Pancreas (tissue), 10 donors: ENCODE measurements at places on chromosomes 16 and 17. TPM values are rescaled to one million over a fixed set of nuclear protein-coding genes. Genes with fewer than 3 reads are reported as not detected.

The SLC5A10 gene
- polyA plus RNA-seq: 0.02 TPM

The VWA3A gene
- 0.11 TPM for polyA plus RNA-seq

The LRRC37A gene
- 1.6 TPM for polyA plus RNA-seq

The CCDC92B gene
- 4.6 TPM for polyA plus RNA-seq

The FBXW10 gene
- 0.23 TPM for polyA plus RNA-seq

DNA sequence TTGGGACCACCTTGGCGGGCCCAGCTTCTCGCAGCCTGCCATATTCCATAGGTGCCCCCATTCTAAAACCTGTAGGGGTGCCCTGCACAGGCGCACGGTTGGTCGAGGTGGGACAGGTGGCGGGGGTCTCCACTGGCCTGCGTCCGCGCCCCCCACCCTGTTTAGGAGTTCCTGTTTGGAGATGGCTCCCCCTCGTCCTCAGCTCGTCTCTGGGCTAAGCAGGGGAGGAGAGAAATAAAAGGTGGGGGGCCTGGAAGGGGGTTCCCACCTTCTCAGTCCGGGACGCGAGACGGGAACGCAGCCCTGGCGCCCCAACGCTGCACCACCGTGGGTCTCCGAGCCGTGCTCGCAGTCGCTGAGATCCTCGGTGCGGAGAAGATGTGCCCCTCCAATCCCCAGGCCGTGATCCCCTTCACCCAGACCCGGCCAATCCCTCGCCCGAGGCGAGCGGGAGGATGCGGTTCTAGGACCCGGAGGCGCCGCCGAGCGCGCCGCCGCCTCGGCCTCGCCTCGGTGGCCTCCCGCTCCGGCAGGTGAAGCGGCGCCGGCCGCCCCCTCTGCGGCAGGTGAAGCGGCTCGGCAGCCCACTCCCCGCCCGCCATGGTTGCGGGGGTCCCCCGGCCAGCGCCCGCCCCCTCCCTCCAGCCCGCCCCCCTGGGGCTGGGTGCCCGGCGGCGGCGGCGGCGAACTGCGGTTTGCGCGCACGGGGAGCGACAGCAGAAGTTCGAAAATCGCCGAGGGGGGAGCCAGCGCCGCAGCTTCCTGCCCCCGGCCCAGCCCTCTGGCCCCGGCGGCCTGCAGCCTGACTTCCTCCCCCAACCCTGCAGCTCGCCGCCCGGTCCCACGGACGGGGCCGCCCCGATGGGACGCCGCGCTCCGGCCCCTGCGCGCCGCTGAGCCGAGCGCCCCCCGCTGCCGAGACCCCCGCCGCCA lies at the start of gene FMNL1:
FMNL1 (plus strand) TSS at position 805 of the 933 bp plus-strand sequence. CDS start 240 bp downstream, outside the sequence.
- DNase-seq: no peak

The CENPT gene
- polyA plus RNA-seq: 142 TPM

The MYOCD gene
- 0.14 TPM for polyA plus RNA-seq

DNA sequence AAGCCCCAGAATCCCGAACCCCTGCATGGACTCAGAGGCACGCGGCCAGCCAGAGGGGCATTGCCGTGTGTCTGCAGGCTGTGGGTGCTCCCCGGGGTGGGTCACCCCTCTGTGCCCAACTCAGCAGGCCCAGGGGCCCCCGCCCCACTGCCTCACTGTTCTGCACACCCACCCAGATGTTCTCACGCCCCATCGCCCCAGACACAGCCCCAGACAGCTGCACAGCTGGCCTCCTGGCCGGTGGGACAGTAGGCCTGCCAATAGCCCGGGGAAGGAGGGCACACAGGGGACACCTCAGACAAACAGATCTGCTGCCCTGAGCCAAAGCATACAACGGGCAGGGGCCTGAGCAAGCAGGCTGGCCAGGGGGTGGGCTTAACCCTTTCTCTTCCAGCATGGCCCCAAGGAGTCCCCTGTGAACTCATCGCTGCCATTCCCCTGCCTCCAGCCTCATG lies 27.6 kb upstream of the NXPH3 start:
- DNase-seq: no peak

- DNase-seq: no peak
Observed at GRCh38 chr17:58312829-58313228, 15.8 kb downstream of the TSPOAP1 start.

The RPRML gene
- 0.07 TPM for polyA plus RNA-seq

DNA sequence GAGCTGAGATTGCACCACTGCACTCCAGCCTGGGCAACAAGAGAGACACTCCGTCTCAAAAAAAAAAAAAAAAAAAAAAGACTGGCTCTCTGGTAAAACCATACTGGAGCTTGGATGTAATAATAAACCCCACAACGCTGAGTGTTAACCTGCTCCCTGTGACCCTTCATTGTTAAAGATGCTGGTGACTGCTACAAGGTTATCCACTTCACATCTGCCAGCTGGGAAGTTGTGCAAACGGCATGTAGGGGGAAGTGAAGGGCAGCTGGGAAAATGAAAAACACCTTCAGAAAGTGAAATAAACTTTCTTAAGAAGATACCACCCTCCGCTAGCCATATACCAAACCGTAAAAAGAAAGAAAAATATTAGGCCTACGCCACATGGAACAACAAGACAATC lies 131.0 kb upstream of the NUDT7 start:
- DNase-seq: no peak

- DNase-seq: peak; percentile 64
Observed at GRCh38 chr16:66899945-66900710, 18.6 kb downstream of the CDH16 start.

DNA sequence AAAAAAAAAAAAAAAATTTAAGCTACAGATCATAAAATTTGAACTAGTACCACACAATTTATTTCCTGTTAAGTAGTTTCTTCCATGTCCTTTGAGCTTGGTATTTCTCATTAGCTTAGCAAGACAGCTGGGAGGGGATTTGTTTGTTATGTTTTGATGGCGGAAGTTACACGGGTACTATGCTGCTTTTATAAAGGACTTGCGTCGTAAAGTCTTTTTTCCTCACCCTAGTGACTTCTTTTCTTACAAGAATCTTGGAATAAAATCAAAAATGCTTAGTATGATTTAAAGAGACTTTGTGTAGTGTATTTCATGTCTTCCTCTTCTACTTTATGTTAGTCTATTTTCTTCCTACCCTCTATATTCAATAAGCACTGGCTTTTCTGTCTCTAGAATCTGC lies 89.1 kb downstream of the NLK start:
- no peak for DNase-seq

DNA sequence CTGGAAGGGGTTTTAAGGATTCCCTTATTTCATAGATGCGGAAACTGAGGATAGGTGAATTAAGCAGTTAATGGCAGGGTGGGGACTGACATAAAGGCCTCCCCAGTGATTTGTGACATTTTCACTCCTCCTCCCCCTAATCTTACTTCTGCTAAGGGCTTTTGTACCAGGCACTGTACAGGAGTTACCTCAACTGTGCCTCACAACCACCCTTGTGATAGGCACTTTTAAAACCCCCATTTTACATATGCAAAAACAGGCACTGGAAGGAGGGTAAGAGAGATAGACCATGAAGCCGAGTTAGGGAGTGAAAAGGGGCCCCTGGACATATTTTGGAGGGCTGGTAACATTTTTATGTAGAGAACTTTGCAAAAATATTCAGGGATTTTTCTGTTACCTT lies 862 bp upstream of the GDE1 start:
- no peak for DNase-seq

The JUP gene
- polyA plus RNA-seq: 50.4 TPM

DNA sequence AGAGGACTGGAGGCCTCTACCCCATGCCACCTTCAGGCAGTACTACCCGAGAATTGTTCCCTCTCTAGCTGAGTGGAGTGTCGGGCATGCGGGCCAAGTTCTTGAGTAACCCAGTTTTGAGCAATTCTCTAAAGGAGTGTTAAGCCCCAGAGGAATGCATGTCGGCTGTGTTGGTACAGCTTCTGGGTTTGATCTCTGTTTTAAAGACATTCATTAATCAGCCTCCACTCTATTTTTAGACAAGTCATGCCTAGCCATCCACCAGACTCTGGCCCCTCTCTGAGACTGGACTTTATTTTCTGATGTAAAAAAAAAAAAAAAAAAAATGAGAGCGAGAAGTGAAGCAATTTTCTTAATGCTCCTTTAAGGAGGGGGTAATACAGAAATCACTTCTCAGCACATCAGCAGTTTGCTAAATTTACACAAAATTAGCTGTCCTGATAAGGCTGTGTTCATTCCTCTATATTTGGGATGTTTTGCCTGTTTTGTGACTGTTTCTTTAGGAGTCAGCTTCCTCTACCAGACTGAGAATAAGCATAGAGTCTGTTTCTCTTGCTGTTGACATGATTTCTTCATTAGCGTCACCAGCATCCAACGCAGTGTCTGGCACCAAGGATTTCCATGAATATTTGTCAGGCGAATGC lies 88.7 kb downstream of the AXIN2 start:
- no peak for DNase-seq

The GAS2L2 gene
- polyA plus RNA-seq: 0.33 TPM

GRCh38 chr17:73293480-73293911 lies 18.3 kb downstream of the CDC42EP4 start:
- DNase-seq: peak; percentile 81

DNA sequence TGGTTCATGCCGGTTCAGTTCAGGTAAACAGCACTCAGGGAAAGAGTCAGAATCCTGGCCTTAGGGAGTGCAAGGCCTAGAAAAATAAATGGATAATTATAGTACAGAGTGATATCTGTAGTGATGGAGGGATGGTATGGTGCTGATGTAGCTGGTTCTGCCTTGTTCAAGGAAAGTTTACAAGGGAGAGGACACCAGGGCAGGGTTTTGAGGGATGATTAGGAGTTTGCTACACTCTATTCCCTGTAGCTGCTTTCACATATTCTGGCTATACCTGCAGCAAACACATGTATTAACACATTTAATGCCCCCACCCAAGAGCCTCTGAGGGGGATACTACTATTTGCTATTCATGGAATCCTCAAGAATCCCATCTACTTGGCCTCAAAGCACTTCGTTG lies 1.7 kb upstream of the NOS2 start:
- DNase-seq: no peak

DNA sequence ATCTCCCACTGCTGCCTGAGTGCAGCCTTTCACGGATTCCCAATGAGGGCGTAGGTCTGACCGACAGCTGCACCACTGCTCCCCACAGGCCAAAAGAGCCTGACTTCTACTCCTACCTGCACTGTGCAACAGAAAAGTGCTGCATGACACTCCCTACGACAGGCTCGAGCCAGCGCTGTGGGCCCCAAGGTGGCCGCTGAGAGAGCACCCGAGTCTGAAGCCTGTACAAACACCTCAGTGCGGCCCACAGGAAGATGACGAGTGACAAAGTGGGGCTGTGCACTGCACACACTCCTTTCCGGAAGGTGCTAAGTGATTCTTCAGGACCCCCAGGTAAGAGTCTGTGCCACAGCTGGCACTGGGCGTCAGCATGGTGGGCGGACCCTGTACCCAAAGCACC lies 41.2 kb downstream of the FANCA start:
- no peak for DNase-seq

DNA sequence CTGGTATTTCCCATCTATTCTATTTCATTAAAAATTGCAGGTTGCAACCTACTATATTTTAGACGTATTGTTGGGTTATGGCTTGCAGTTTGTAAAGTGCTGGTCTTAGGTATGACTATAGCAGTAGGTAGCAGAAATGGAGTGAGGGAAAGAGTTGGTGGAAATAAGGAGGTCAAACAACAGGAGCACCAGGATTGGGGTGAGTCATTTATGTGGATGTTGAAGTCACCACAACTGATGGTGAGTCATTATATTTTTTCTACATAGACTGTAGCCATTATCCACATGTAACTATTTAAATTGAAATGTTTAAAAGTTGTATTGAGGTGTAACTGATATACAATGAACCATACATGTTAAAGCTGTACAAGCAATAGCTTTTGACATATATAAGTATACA lies 25.0 kb upstream of the HS3ST3A1 start:
- DNase-seq: no peak

The NT5M gene
- 3.3 TPM for polyA plus RNA-seq

DNA sequence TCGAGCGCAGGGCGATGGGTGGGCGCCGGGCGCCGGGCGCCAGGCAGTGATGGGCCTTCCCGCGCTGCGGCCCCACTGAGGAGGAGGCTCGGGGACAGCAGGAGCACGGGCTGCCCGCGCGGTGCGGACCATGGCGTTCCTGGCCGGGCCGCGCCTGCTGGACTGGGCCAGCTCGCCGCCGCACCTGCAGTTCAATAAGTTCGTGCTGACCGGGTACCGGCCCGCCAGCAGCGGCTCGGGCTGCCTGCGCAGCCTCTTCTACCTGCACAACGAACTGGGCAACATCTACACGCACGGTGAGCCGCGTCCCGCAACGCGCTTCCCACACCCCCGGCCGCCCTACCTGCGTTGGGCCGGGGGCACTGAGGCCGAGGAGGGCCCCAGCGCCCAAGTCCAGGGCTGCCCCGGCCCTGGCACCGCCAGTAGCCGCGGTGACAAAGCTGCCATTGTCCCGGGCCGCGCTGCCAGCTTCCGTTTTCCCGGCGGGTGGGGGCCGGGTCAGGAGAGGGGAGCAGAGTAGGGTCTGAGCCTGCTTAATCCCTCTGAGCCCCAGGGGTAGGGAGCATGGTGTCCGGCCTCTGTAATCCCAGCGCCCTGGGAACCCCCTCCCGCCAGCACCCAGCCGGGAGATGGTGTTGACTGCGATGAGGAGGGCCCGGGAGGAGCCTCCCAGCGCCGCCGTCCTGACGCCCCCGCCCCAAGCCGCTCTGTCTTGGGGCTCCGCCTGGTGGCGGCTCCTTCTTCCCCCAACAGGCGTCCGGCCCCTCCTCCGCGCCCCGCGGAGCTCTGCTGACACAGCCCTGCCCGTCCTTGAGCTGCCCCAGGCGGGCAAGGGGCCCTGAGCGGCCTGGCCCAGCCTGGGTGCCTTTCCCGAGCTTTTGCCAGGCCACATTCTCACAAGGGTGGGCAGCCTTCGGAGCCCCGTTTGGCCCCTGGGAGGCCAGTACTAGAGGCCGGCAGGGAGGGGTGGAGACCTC lies 685 bp downstream of the PAQR4 start:
- peak; percentile 78 for DNase-seq

DNA sequence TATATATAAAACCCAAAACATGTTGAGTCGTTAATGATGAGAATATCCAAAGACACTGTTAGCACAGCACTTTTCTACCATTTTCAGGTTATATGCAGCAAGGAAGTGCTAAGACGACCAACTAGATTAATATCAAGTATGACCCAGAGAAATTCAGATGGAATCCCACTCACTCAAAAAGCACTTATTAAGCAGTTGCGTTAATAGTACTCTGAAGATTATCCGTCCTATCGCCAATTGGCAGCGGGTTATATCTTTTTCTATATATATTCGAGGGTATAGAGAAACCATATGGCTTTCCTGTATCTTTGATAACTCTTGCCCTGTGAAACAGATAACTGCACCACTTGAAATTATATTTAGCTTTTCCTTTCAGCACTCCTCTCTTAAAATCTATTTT lies 1.1 kb downstream of the CRLF3 start:
- no peak for DNase-seq
